ENCODE measurements at places on chromosomes 6 and 20. TPM values are rescaled to one million over a fixed set of nuclear protein-coding genes. Genes with fewer than 3 reads are reported as not detected.
A peak's percentile ranks its signal among the peaks of the same experiment; 100 is the strongest.

The BMP7 gene
- not detected for total RNA-seq

GRCh38 chr6:23137611-23138010 lies 568.2 kb downstream of the HDGFL1 start:
- H3K27ac ChIP-seq: no peak overlapping the region
- H3K4me3 ChIP-seq: no peak overlapping the region
- DNase-seq: no peak
- no peaks in the 10 kb centered on the region for H3K27me3 ChIP-seq
- H3K36me3 ChIP-seq: no peaks in the 10 kb centered on the region

DNA sequence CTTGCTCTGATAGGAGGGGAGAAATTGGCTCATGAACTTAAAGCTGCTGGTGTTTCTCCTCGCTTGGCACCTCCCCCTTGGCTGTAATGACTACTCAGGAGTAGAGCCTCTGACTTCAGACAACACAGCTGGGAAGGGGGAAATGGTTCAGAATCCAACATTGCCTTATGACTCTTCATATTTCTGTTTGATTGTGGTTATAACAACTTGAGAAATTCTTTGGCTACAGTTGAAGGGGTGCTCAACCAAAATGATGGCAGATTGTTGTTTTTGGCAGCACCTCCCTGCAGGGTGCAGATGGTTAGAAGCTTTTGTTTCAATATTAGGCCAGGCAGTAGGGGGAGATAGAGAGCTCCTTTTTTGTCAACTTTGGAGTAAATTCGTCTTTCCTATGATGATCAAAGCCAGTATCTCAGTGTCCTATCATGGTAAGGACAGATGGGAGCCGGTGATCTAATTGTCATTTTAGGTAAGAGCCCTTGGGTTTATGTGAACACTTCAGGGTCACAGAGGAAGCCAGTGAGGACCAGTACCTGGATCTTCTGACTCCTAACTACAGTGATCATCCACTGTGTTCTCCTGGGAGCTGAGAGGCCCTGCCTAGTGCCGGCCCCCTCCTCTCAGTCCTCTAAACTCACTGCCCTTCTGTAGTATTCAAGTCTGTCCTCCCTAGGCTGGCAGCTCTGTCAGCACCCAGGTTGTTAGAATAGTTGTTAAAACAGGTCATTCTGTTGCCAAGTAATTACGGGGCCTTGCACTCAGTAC lies 39.9 kb downstream of the RPRD1B start:
- no peaks in the 10 kb centered on the region for H3K27me3 ChIP-seq
- H3K36me3 ChIP-seq: peaks cover 77% of the 10 kb centered on the region
- H3K4me3 ChIP-seq: no peak overlapping the region
- H3K4me1 ChIP-seq: no peaks in the 10 kb centered on the region
- H3K27ac ChIP-seq: no peak overlapping the region
- peak; percentile 29 for DNase-seq

DNA sequence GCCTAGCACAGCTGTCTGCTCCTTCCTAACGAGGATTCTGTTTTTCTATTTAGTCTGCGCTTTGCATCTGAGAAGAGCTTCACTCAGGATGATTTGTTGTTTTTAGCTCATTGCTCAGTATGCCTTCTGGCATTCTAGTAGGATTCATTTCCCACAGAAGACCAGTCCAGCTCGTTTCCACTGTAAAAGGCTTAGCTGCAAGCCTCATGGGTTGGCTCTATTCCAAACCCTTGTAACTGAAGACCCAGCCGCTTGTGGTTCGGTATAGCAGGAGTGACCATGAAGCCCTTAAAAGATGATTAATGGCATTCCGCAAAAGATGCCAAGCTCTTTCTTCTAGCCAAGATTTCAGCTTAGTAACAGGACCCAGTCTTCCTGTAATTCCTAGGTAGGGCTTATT lies 7.2 kb downstream of the ADGRF1 start:
- no peak overlapping the region for H3K4me3 ChIP-seq
- H3K36me3 ChIP-seq: no peaks in the 10 kb centered on the region
- DNase-seq: no peak
- H3K27me3 ChIP-seq: no peaks in the 10 kb centered on the region

The BPIFB4 gene
- not detected for total RNA-seq

GRCh38 chr6:108312605-108313004 lies 17.8 kb downstream of the AFG1L start:
- no peak for DNase-seq
- H3K27ac ChIP-seq: no peak overlapping the region
- H3K36me3 ChIP-seq: no peaks in the 10 kb centered on the region
- H3K27me3 ChIP-seq: no peaks in the 10 kb centered on the region
- no peaks in the 10 kb centered on the region for H3K4me1 ChIP-seq

The CCN5 gene
- total RNA-seq: not detected

DNA sequence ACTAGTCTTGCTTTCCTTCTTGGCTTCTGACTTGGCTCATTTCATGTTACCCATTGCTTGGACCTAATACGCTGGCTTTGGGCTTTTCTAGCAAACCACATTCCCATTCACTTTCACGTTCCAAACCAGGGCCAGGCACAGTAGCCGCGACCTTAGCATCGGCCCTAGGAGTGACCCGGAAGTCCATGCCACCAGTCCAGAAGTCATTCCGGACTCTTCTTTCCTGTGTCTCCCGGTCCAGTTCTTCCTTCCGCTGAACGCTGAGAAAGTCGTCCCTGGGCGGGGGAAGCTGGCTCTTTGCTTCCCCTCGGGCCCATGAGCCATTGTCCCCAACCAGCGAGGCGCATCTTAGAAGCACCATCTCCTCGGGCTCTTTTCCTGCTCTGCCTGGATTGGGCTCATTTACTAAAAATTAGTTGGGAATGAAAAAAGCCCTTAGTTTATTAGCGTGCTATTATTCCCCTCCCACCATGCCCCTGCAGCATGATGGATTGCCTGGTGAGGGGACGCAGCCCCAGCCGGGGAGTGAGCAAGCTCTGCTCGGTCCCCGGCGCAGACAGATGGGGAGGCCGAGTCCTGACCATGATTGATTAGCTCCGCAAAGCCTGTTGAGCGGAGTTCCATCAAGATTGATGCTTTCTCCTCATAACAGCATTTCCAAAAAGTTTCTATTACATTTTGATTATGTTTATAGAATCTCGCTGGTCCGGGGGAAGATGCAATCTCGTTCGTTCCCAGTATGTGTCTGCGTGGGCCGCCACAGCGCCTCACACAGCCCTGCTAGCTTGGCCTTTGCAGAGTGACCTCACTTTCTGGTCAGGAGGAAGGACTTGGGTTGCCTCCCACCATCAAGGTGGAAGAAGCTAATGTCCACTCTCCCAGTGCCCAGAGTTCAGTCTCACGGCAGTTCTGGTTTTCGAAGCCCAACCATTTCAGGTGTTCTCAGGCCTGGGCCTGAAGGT lies 115.1 kb upstream of the TOP1 start:
- H3K27ac ChIP-seq: no peak overlapping the region
- no peak overlapping the region for H3K4me3 ChIP-seq
- no peaks in the 10 kb centered on the region for H3K27me3 ChIP-seq
- no peaks in the 10 kb centered on the region for H3K4me1 ChIP-seq

GRCh38 chr6:106572875-106573585 lies 56.3 kb downstream of the RTN4IP1 start:
- peaks cover 45% of the 10 kb centered on the region for H3K36me3 ChIP-seq
- no peaks in the 10 kb centered on the region for H3K4me1 ChIP-seq
- H3K27ac ChIP-seq: no peak overlapping the region
- H3K27me3 ChIP-seq: no peaks in the 10 kb centered on the region
- no peak for DNase-seq
- no peak overlapping the region for H3K4me3 ChIP-seq

- no peaks in the 10 kb centered on the region for H3K27me3 ChIP-seq
- H3K4me3 ChIP-seq: no peak overlapping the region
- H3K4me1 ChIP-seq: no peaks in the 10 kb centered on the region
- no peak overlapping the region for H3K27ac ChIP-seq
- no peak for DNase-seq
- no peaks in the 10 kb centered on the region for H3K36me3 ChIP-seq
Measured at GRCh38 chr20:59644371-59644939, 40.1 kb downstream of the PHACTR3 start.

DNA sequence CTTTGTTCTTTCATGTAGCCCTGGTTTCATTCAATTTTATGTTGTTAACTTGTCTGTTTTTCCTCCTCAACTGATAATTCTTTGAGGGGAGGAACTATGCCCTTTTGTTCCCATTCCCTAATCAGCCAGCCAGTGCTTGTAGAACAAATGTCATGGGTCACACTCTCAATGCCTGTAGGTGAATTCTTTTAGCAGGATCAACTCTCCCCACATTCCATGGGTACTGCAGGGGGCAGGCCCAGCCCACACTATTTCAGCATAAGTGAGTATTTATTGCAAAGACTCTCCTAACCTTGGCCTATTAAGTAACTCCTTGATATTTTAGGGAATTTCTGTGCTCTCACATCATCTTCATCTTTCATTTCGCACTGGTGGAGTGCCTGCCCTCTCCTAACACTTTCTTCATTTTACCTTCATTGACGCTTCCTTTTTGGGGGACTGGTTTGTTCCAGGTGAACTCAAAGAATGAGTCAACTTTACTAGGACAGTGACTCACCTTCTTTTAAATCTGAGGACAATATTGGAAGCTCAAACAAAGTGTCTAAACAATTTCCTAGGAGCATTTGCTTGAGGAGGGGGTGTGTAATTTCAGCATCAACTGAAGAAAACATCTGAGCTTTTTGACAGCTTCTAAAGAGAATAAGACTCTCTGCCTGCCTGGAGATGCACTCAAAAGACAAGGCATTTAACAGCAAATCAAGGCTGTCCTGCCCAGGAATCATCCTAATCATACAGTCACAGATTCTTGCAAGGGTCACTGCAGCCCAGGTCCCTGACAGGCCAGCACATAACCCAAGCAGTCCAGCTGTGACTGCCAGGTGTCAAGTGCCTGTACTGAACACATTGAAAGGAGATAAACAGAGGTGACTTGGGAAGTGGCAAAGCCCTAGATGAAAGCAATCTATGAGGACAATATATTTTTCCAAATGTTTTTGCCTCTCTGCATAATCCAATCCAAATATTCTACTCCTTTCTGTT lies 263.9 kb upstream of the PRND start:
- no peaks in the 10 kb centered on the region for H3K4me1 ChIP-seq
- no peak for DNase-seq
- no peak overlapping the region for H3K4me3 ChIP-seq
- H3K27ac ChIP-seq: no peak overlapping the region

The NMBR gene
- total RNA-seq: not detected

- no peaks in the 10 kb centered on the region for H3K36me3 ChIP-seq
- H3K27me3 ChIP-seq: no peaks in the 10 kb centered on the region
- no peak overlapping the region for H3K27ac ChIP-seq
Measured at GRCh38 chr6:9799582-9799981, 615.3 kb downstream of the TFAP2A start.

The UBD gene
- total RNA-seq: not detected

The COL10A1 gene
- total RNA-seq: not detected

GRCh38 chr6:97269821-97270220 lies 13.2 kb downstream of the MMS22L start:
- H3K36me3 ChIP-seq: peaks cover 34% of the 10 kb centered on the region
- no peak for DNase-seq
- H3K4me1 ChIP-seq: no peaks in the 10 kb centered on the region
- no peak overlapping the region for H3K4me3 ChIP-seq
- no peak overlapping the region for H3K27ac ChIP-seq

- no peak for DNase-seq
- H3K27me3 ChIP-seq: no peaks in the 10 kb centered on the region
- no peak overlapping the region for H3K4me3 ChIP-seq
- H3K4me1 ChIP-seq: peaks cover 15% of the 10 kb centered on the region
Measured at GRCh38 chr6:34227761-34228421, 8.8 kb upstream of the HMGA1 start.

The PPP1R3G gene
- total RNA-seq: 0.10 TPM

- H3K27me3 ChIP-seq: no peaks in the 10 kb centered on the region
- H3K4me3 ChIP-seq: no peak overlapping the region
- H3K36me3 ChIP-seq: peaks cover 24% of the 10 kb centered on the region
- no peak for DNase-seq
- no peak overlapping the region for H3K27ac ChIP-seq
- H3K4me1 ChIP-seq: no peaks in the 10 kb centered on the region
Measured at GRCh38 chr6:87618531-87618930, 28.6 kb downstream of the ORC3 start.

The MUC22 gene
- total RNA-seq: not detected

DNA sequence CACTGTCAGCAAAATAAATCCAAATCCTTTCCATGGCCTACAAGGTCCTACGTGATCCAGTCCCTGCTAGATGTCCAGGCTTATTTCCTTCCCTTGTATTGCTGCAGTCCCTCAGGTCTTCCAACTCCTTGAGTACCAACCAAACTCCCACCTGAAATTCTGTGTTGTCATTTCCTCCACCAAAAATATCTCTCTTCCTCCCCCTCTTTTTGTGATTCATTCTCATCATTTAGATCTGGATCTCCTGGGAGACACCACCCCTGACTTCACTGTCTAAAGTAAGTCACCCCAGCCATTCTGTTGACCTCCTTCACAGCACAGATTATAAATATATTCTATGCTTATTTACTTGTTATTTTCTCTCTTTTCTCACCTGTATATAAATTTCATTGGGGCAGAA lies 9.0 kb upstream of the LOC128125822 start:
- H3K27me3 ChIP-seq: no peaks in the 10 kb centered on the region
- H3K36me3 ChIP-seq: no peaks in the 10 kb centered on the region
- H3K4me1 ChIP-seq: no peaks in the 10 kb centered on the region
- no peak for DNase-seq
- no peak overlapping the region for H3K4me3 ChIP-seq
- no peak overlapping the region for H3K27ac ChIP-seq

The SGK2 gene
- 1.7 TPM for total RNA-seq

The RAET1E gene
- not detected for total RNA-seq

The RBM38 gene
- total RNA-seq: 322 TPM

DNA sequence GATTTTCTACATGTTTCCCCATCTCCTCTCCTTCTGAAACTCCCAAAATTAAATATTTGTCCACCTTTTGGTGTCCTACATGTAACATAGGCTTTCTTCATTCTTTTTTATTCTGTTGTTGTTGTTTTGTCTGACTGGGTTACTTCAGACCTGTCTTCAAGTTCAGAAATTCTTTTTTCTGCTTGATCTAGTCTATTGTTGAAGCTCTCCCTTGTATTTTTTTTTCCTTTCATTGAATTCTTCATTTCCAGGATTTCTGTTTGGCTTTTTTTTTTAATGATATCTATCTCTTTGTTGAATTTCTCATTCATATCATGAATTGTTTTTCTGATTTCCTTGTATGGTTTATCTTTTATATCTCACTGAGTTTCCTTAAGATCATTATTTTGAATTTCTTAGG lies 20.6 kb upstream of the LGSN start:
- no peaks in the 10 kb centered on the region for H3K27me3 ChIP-seq
- DNase-seq: no peak
- H3K36me3 ChIP-seq: no peaks in the 10 kb centered on the region
- H3K4me3 ChIP-seq: no peak overlapping the region
- H3K4me1 ChIP-seq: no peaks in the 10 kb centered on the region
- no peak overlapping the region for H3K27ac ChIP-seq

DNA sequence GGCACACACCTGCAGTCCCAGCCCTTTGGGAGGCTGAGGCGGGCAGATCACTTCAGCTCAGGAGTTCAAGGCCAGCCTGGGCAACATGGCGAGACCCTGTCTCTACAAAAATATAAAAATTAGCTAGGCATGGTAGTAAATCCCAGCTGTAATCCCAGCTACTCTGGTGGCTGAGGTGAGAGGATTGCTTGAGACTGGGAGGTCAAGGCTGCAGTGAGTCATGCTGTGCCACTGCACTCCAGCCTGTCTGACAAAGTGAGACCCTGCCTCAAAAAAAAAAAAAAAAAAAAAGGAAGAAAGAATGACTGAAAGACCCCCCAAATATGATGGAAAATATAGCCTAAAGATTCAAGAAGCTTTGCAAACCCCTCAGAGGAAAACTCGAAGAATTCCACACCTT lies 26.8 kb downstream of the METTL24 start:
- H3K4me1 ChIP-seq: no peaks in the 10 kb centered on the region
- no peak overlapping the region for H3K4me3 ChIP-seq
- no peak for DNase-seq
- peaks cover 7% of the 10 kb centered on the region for H3K27me3 ChIP-seq
- H3K27ac ChIP-seq: no peak overlapping the region

- no peak for DNase-seq
- no peaks in the 10 kb centered on the region for H3K36me3 ChIP-seq
- peaks cover 7% of the 10 kb centered on the region for H3K27me3 ChIP-seq
Measured at GRCh38 chr6:150546457-150546856, 53.2 kb upstream of the PLEKHG1 start.

The TRIM10 gene
- not detected for total RNA-seq
